ENCODE measurements at places on chromosomes 12 and 14. TPM values are rescaled to one million over a fixed set of nuclear protein-coding genes. Genes with fewer than 3 reads are reported as not detected.

- peak overlapping the region; percentile 90 for H3K4me3 ChIP-seq
- peak overlapping the region; percentile 94 for H3K27ac ChIP-seq
Measured at GRCh38 chr12:112418273-112418607, 507 bp upstream of the PTPN11 start.

DNA sequence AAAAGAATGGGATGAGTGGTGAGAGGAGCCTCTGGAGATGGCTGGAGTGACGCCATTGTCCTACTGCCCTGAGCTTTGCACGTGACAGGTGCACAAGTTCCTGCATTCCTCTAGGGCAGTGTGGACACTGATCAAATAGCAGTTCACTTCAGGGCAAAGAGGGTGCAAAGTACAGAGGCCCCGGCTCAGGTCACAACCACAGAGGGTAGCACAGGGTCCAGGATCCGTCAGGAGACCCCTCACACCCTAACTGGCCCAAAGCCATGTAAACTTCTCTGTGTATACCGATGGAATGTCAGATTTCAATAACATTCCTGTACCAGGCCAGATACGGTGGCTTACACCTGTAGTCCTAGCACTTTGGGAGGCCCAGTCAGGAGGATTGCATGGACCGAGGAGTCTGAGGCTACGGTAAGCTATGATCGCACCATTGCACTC, 10.4 kb upstream of the FBLN5 start:
- H3K4me1 ChIP-seq: no peaks in the 10 kb centered on the region
- no peak for DNase-seq
- H3K27ac ChIP-seq: no peak overlapping the region
- no peak overlapping the region for H3K4me3 ChIP-seq
- no peaks in the 10 kb centered on the region for H3K27me3 ChIP-seq

- H3K4me1 ChIP-seq: no peaks in the 10 kb centered on the region
- DNase-seq: no peak
- no peak overlapping the region for H3K4me3 ChIP-seq
- H3K27ac ChIP-seq: no peak overlapping the region
Measured at GRCh38 chr12:62971769-62972525, 37.0 kb upstream of the PPM1H start.

The OR6C2 gene
- not detected for total RNA-seq

- H3K27me3 ChIP-seq: no peaks in the 10 kb centered on the region
- peak overlapping the region; percentile 71 for H3K27ac ChIP-seq
- H3K4me3 ChIP-seq: no peak overlapping the region
- peak; percentile 95 for DNase-seq
Measured at GRCh38 chr14:95313707-95314106, 6.0 kb downstream of the CLMN start.

The NTS gene
- not detected for total RNA-seq

The SERPINA1 gene
- total RNA-seq: 38.1 TPM

The IQSEC3 gene
- not detected for total RNA-seq

- no peak overlapping the region for H3K27ac ChIP-seq
- peak; percentile 18 for DNase-seq
- H3K36me3 ChIP-seq: no peaks in the 10 kb centered on the region
Measured at GRCh38 chr14:60206837-60207533, 41.8 kb upstream of the DHRS7 start.

The HIF1A gene
- total RNA-seq: 193 TPM

The BCL2L14 gene
- total RNA-seq: not detected

DNA sequence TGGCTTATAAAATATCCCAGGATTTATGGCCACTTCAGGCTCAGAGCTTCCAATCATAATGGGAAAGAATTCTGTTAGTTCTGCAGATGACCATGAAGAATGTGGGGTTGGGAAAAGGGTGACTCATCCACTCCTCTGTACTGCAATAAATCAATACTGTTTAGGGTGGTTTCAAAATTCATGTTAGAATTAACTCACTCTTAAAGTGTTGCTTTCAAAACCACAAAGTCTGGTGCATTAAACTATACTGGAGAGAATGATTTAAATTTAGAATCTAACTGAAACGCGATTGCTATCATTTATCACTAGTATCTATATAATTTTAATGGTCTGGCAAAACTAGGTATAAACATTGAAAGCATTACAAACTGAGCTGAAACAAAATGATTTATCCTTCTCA, 798 bp downstream of the CCDC198 start:
- no peaks in the 10 kb centered on the region for H3K36me3 ChIP-seq
- H3K4me3 ChIP-seq: no peak overlapping the region
- H3K27me3 ChIP-seq: peaks cover 15% of the 10 kb centered on the region
- no peak overlapping the region for H3K27ac ChIP-seq
- peaks cover 19% of the 10 kb centered on the region for H3K4me1 ChIP-seq
- peak; percentile 78 for DNase-seq

Data from MCF 10A (cell line).